ENCODE measurements at places on chromosomes 2 and 18.

DNA sequence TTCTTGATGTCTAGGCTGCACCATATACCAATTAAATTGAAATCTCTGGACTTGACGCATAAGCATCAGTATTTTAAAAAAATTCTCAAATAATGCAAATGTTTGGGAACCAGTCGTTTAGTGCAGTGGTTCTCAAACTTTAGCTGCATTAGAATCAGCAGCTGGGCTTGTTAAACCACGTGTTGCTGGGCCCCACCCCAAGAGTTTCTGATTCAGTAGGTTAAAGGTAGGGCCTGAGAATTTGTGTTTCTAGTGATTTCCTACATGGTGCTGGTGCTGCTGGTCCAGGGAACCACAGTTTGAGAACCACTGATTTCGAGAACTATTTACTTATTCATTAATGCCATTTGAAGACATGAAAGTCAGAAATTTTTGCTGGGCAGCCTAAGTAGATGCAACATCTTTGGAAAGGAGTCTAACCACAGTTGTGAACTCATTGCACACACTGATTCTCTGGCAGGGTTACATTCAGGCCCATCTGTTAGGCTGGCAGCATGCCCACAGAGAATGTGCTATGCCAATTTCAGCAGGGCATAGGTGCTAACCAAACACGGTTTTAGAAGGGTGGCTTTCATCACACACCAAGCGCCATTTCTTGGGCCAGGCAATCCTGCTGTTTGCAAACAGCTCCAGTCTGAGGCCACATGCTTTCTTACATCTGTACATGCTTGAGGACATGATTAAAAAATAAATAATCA, 26.4 kb upstream of the ATP5MC3 start:
- DNase-seq = no peak

DNA sequence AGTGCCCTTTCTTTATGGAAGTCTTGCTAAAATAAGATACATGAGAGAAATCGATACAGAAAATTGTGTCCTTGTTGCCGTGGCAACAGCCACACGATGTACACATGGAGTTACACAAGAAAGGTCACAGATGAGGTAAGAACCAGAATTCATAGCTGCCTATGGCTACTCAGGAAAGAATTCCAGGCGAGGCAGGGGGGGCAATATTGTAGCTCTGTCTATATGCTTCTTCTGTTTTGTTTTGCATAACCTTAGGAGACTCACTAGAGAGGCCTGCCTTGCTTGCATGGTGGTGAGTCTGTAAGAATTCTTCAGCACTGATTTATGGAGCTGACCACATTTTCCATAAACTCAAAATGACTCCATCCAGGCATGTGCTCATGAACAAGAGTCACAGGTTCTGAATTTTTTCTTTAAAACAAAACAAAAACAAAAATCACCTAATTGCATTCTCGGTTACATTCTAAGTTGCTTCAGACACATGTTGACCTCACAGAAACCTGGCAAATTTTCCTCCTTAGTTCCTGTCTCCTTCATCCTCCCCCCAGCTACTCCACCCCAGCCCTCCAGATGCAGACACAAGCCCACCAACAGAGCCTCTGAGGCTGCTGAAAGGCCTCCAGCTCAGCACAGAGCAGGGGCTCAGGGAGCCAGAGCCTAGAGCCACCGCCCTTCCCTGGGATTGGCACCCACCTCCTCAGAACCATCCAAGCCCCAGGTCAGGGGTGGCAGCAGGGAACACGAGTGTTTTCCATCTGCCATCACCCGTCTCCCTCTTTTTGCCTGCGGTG, 183.5 kb downstream of the ANTXR1 start:
- peak; percentile 34 for DNase-seq

DNA sequence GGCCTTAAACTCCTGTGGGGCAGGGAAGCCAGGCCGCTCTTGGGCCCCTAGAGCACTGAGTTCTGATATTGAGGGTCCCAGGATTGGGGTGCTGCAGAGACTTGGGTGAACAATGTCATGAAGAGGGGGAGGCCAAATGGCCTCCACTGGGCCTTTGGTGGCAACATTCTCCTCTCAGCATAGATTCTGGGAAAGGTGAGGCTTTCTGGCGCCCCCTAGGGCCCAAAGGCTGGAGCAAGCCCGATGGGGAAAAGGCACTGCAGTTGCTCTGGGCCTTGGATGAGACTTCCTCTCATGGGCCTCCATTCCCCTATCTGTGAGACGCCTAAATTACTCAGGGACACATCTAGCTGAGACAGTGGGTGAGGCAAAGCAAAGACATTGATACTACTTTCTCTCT, 84.8 kb downstream of the ACAA2 start:
- peak; percentile 43 for DNase-seq

GRCh38 chr2:168369031-168369430, 87.0 kb upstream of the CERS6 start:
- no peak for DNase-seq

GRCh38 chr18:13696961-13697360, 29.4 kb downstream of the FAM210A start:
- peak; percentile 37 for DNase-seq

GRCh38 chr2:157877761-157878400, 1.8 kb upstream of the ACVR1 start:
- no peak for DNase-seq

GRCh38 chr2:152384992-152385391, 50.0 kb downstream of the FMNL2 start:
- no peak for DNase-seq

DNA sequence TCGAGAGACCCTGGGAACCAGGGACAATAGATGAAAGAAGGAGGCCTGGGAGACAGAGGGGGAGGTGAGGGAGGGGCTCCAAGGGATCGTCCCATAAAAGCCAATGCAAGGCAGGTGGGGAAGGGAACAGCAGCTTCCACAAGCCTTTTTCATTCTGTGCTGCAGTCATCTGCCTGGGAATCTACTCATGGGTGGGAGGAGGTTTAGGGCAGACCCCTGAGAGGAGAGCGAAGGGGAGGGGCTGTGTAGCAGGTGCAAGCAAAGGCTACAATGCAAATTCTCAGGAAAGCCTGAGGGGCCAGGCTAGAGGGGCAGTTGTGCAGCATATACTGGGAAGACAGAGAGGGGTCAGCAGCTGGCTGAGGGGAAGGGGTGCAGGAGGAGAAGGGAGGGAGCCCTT, 135.4 kb downstream of the SETBP1 start:
- DNase-seq = no peak

DNA sequence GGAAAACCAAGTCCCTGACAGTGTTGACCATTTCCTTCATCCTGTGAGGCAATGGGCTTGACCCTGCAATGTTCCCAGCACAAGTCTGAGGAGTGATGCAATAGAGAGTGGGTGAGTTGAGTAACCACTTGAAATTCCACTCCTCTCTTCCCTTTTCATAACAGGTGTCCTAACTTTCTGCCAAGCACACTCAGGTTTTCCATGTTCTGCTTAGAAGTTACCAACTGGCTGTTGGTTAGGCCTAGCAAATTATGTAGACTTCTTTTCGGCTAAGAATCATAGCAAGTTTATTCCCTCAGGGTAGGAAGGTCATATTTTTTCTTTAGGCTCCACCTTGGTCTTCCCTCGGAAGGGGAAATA, 11.5 kb downstream of the GNLY start:
- peak; percentile 98 for DNase-seq

DNA sequence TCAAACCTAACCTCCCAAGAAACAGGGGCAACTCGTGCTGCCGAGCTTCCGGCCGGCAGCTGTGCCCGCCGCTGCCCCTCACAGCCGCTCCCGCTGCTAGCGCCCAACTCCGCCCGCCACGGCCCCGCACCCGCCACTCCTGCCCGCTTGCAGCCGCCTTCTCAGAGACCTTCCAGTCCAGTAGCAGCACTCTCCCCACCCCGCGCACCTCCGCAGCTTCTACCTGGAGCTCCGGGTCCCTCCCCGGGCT, 722 bp upstream of the C2orf15 start:
- no peak for DNase-seq

- no peak for DNase-seq
Observed at GRCh38 chr2:122988395-122989221, 1036.5 kb upstream of the CNTNAP5 start.

DNA sequence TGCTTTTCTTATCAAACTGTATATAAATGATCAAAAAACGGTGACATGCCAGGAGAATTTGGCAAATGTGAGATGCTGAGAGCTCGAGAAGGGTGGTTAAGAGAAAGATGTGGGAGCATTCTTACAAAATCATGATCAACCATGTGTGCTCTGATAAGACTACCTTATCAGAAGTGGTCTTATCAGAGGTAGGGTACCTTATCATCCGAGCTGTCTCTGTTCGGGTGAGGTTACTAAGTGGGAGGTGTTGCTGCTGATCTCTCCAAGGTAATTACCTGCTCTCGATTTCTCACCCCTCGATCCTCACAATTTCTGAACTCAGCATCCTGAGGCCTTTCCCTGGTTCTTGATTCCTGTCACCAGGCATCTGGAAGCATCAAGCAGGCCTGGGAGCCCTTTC, 813.0 kb upstream of the ID2 start:
- DNase-seq = no peak

GRCh38 chr2:113277474-113278072, 1.1 kb downstream of the PAX8 start:
- no peak for DNase-seq

GRCh38 chr2:200221055-200221955, 85.2 kb upstream of the SPATS2L start:
- no peak for DNase-seq

GRCh38 chr18:10771053-10771709, 245.4 kb downstream of the NAPG start:
- DNase-seq = peak; percentile 54
